ENCODE measurements at places on chromosomes 2 and 18.
A peak's percentile ranks its signal among the peaks of the same experiment; 100 is the strongest.

- no peak for DNase-seq
Observed at GRCh38 chr2:226155093-226155875, 644.3 kb downstream of the IRS1 start.

DNA sequence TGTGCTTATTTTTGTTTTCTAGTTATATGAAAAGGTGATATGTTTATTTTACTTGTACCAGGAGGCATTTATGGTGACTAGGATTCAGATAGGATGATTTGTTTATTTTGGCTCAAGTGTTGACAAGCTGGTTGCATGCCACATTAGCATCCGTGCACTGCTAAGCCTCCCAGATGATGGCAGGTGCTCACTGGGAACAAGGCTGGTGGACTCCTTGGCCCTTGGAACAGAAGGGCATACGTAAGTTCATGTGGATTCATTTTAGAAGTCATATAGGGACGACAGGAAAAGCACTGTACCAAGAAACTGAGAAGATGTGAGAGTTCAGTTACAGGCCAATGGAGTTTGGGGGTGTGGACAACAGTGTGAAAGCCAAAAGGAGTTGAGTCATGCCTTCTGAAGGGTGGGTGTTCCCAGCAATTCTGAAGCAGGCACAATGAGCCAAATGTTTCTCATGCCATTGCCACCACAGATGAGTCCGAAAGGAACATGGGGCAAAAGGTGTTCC, 166.2 kb downstream of the PHLPP1 start:
- DNase-seq: no peak

GRCh38 chr18:45567123-45567522, 48.2 kb upstream of the SLC14A2 start:
- DNase-seq: peak; percentile 40

DNA sequence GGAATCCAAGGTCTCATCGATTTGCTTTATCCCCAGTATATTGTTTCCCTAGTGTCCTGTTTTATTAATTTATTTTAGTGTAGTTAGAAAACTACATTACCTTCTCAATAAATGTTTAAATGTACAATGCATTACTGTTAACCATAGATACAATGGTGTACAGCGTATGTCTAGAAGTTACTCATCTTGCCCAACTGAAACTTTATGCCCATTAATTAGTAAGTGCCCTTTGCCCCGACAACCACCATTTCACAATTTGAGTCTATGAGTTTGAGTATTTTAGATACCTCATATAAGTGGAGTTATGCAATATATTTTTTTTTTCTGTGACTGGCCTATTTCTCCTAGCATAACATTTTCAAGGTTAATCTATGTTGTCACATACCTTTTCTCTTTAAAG, 1343.0 kb upstream of the SLC39A10 start:
- DNase-seq: no peak

- DNase-seq: no peak
Observed at GRCh38 chr2:27967076-27967475, 76.5 kb downstream of the BABAM2 start.

DNA sequence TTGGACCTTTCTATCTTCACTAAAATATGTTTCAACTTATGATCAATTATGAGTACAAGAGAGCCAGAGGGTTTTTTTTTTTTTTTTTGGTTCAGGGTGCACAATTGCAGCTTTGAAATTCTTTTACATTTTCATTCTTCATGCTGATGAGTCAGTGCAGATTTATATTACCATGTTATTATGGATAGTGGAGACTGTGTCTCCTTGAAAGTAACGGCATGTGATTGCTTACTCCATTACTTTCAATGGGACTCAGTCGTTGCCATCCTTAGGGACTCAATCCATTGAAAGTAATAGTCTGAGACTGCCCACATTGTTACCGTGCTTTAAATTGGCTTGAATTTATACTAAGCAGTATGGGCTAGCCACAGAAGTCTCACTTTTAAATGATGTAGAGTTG, 286.5 kb upstream of the FANCL start:
- DNase-seq: no peak

- DNase-seq: no peak
Observed at GRCh38 chr2:28493636-28494035, 2.2 kb upstream of the PLB1 start.

DNA sequence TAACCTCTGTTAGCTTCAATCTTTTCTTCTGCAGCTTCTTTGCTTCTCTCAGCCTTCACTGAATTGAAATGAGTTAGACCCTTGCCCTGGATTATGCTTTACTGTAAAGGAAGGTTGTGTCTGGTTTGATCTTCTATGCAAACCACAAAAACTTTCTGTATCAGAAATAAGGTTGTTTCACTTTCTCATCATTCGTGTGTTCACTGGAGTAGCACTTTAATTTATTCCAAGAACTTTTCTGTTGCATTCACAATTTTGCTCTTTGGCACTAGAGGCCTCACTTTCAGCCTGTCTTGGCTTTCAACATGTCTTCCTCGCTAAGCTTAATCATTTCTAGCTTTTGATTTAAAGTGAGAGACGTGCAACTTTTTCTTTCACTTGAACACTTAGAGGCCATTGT, 365.3 kb downstream of the TDRD15 start:
- DNase-seq: no peak

DNA sequence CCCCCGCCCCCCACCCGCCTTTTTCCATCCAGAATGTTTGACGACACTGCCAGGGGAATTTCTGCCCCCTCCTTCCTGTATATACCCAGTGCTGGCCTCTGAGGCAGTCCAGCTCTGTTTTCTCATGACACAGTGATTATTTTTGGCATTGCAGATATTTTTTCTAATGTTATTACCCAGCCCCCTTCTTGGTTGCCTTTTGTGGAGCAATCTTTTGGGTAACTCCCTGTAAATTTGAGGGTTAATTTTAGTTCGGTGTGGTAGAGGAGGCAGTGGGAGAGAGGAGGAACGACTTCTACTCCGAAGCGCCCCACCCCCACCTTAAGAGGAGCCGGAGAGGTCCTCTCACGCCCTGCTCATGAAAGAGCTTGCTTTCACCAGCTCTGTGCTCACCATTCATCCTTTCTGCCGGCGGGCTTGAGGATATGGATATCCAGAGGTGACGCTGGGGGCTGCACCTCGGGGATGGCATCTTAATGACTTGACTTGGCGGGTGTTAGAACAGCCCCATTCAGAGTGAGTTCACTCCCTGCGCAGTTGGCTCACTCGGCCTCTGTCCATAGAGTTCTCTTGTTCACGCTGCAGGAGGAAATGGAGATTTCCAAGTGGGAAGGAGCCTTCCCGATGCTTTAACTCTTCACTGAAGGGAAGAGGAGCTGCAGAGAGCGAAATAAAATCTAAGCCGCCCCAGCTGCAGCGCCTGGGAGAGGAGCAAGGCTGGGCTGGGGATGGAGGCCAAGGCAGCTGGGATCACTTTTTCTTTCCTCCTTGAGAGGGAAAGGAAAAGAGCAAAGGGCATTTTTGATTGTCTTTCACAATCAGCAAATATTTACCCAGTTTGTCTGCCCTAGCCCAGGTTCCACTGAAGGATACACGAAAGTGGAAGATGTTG, 38.4 kb downstream of the EPAS1 start:
- DNase-seq: peak; percentile 33

- no peak for DNase-seq
Observed at GRCh38 chr2:222427646-222428301, 3.4 kb downstream of the SGPP2 start.

- DNase-seq: peak; percentile 30
Observed at GRCh38 chr18:77042583-77042982, 90.0 kb downstream of the MBP start.
